ENCODE measurements at places on chromosomes 2 and 18.

- no peak for DNase-seq
Measured at GRCh38 chr2:238695538-238695937, 152.3 kb upstream of the TWIST2 start.

DNA sequence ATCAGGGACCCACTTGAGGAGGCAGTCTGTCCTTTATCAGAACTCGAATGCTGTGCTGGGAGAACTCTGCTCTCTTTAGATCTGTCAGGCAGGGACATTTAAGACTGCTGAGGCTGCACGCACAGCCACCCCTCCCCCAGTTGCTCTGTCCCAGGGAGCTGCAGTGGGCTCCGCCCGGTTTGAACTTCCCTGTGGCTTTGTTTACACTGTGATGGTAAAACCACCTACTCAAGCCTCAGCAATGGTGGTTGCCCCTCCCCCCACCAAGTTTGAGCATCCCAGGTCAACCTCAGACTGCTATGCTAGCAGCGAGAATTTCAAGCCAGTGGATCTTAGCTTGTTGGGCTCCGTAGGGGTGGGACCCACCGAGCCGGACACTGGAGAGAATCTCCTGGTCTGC, 11.8 kb upstream of the LHCGR start:
- no peak for DNase-seq

- DNase-seq = no peak
Measured at GRCh38 chr2:109727929-109728447, 66.1 kb upstream of the RGPD5 start.

GRCh38 chr18:43049021-43049420, 66.5 kb downstream of the RIT2 start:
- DNase-seq = no peak

DNA sequence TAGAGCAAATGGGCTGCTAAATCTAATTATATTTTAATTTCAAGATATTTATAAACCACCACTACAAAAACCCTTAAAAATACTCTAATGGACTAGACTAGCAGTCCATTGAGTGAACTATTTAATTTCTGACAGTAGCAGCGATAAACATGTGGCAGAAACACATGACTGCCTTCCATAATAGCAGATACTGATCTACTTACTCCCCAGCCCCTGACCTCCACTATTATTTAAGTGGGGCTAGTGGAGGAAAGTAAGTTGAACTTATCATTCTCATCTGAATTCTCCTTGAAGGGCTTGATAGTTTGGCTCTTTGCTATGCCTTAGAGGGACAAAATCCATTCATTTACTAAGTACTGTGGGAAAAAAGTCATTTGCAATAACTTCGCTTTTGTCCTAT, 90.8 kb downstream of the TTN start:
- no peak for DNase-seq

- DNase-seq = no peak
Measured at GRCh38 chr18:3305354-3305762, 43.4 kb downstream of the MYL12B start.

All from stimulated activated CD8-positive, alpha-beta memory T cell treated with anti-CD3 and anti-CD28 coated beads, Interleukin-4, amount 100 ng/mL, for 4 hours (primary cell).